Breast epithelium (tissue), 4 donors: ENCODE measurements at places on chromosomes 1 and 21.

DNA sequence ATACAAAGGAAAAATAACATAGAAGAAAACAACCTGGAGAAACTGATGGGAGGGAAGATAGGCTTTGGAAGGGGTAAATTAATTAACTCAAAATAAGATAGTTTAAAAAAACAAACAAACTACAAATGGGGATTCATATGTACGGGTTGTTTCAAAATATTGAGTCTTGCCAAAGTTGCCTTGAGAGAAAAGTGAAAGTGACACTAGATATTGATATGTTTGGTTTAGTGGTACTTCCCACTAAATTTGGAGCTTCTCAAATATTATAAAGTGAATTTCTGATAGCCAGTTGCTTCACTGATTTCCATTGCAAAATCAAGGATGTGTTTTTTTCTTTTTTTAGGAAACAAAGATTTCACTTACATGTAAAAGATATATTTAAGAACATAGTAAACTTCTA, 149.5 kb upstream of the RUNX1 start:
- DNase-seq = no peak

DNA sequence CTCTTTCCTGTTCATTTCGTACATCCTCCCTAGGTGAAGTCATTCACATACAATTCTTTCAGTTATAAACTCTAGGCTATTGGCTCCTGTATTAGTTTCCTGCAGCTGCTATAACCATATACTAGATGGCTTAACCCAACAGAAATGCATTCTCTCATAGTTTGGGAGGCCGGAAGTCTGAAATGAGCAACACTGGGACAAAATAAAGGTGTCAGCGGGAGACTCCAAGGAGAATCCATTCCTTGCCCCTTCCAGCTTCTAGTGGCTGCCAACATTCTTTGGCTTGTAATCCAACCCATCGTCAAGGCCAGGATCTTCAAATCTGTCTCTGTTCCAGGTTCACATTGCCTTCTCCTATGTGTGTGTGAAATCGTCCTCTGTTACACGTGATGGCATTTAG, 71.3 kb downstream of the TOR3A start:
- DNase-seq = no peak

DNA sequence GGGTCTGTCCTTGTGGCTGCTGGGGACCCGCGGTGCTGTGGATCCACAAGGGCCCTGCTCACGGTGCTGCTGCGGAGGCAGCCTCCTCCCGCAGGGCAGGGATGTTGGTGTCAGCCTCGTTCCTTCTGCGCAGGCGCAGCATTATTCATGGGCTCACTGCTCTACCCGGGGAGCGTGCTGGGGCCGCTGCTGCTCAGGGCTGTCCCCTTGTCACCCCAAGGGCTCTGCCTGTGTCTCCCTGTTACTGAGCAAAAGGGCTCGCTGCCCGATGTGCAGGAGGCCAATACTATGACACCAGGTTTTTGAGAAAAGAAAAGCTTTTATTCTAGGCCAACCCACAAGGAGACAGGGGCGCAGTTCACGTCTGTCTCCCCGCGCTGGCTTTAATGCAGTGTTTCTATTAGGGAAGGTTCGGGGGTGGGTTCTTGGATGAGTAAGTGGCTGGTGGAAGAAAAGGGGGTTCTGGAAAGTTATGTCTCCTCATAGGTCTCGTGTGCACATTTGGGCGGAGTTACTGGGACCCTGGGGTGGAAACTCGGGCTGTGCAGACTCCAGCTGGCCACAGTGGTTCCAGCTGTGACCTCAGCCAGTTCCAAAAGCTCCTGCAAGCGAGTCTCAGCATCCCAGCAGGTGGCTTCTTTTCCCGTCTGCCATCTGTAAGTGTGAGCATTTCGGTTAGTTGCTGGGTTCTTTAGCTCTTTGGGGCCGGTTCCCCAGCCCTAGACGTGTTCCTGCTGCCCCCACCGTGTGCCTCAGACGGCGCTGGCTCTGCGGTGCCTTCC, 40.8 kb upstream of the LRRC3 start:
- peak; percentile 20 for DNase-seq

- no peak for DNase-seq
These were observed 16.4 kb downstream of the EPHA8 start for GRCh38 chr1:22579541-22580155.

GRCh38 chr1:20448671-20449071, 37.3 kb downstream of the CAMK2N1 start:
- no peak for DNase-seq

DNA sequence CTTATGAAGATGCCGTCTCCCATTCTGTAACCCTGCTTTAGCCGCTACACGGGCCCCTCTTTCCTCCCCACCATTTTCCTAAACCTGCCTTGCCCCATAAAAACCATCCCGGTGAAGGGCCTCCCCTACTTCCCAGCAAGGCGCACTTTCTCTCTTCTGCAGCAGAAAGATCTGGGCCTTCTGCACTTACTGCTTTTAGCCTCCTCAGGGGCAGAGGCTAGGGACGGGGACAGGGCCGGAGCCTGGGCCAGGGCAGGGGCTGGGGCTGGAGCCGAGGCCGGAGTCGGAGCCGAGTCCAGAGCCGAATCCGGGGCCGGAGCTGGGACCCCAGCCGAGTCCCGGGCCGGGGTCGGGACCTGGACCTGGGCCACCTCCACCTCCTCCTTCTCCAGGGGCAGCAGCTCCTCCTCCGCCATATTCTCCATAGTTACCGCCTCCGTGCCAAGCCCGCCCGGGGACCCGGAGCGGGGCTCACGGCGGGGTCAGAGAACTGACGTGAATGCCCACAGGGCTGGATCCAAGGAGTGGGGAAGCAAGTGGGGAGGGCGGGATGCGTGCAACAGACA, 382 bp downstream of the TRMT1L start:
- no peak for DNase-seq
